ENCODE measurements at places on chromosomes 4 and X.
A peak's percentile ranks its signal among the peaks of the same experiment; 100 is the strongest.

- no peak for DNase-seq
These were observed 54.8 kb upstream of the RBMXL3 start for GRCh38 chrX:115134382-115134781.

- no peak for DNase-seq
These were observed 18.5 kb downstream of the OTUD5 start for GRCh38 chrX:48938721-48939425.

- DNase-seq = peak; percentile 92
These were observed 174.5 kb downstream of the SMIM20 start for GRCh38 chr4:26088433-26088928.

GRCh38 chr4:3661989-3662388 is 104.2 kb upstream of the ADRA2C start:
- no peak for DNase-seq

DNA sequence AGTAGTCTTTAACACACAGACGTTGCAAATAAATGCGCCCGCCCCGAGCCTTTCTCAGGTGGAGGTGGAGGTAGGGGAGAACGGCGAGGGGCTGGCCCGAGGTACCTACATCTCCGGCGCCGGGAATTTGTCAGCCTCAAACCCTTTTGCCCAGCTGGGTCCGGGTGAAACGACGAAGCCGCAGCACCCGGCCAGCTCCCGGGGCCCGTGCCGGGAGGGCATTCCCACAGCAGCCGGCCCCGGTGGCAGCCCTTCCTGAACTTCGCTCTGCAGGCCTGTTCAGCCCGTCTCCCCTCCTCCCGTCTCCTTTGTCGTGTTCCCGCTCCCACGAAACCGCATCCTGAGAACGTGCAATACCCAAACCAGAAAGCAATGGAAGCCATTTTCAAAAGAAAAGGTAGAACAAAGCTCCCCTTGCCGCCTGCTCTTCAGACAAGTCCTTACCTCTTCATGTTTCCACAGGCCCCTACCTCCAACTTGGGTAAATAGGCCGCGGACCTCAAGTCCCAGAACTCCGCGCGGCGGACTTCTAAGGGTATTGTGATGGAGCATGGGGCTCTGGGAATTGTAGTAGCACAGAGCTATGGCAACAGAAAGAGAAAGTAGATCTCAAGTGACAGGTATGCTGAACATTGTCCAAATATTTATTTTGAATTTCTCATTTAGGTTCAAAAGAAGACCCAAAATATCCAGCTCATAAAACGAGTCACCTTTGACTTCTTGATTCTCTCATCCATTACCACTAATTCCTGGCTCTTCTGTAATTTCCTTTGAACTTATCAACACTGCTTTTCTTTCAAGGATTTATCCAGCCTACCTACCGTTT is at the start of gene RBM41:
RBM41 (minus strand) TSS at position 501 of the 826 bp plus-strand sequence; CDS start at position 452, 49 bp downstream.
- DNase-seq = peak; percentile 73

GRCh38 chr4:41573502-41574001 is 35.6 kb downstream of the LIMCH1 start:
- no peak for DNase-seq

GRCh38 chrX:13094374-13094773 is 50.0 kb upstream of the FAM9C start:
- DNase-seq = no peak

DNA sequence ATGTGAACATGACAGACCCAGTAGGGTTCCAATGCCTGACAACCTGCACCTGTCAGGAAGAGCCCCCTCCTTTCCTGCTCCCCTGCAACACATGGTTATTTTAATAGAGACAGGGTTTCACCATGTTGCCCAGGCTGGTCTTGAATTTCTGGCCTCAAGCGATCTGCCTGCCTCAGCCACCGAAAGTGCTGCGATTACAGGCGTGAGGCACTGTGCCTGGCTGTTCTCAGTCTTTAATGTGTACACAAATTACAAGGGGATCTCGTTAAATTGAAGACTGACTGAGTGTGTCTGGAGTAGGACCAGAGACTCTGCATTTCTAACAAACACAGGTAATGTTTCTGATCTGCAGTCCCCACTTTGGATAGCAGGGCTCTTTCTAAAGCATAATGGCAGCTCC is 55.4 kb downstream of the NPNT start:
- no peak for DNase-seq

GRCh38 chr4:32607978-32608377 is 1887.8 kb downstream of the PCDH7 start:
- DNase-seq = no peak

DNA sequence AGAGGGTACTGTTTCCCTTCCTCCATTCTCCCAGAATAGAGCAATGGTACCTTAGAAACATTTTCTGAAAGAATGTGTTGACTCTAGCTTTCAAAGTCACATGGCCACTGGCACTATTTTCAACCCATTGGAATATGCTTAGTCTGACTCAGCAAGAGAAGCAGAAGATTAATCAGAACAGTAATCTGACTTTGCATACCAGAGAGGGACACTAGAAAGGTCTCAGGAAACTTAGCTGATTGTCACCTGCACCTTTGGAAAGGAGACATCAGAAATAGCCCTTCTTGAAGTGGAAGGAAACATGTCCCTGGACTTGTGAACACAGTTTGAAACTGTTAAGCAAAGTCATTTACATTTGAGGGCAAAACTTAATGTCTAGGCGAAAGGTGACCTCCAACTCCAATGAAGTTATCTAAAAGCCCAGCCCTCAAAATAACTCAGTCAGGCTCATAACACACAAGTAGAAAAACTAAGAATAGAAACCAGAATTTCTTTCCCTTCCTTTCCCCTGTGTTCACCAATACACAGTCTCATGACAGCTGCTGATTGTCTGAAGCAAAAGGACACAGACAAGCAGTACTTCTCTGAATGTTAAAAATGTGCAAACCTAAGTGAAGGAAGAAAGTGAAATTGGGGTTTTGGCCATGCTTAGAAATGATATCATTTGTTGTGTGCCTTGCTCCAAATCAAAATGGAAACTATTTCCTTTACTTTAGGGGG is 270.8 kb downstream of the GRIA3 start:
- no peak for DNase-seq

GRCh38 chr4:25638221-25638601 is 17.4 kb upstream of the SLC34A2 start:
- DNase-seq = no peak

DNA sequence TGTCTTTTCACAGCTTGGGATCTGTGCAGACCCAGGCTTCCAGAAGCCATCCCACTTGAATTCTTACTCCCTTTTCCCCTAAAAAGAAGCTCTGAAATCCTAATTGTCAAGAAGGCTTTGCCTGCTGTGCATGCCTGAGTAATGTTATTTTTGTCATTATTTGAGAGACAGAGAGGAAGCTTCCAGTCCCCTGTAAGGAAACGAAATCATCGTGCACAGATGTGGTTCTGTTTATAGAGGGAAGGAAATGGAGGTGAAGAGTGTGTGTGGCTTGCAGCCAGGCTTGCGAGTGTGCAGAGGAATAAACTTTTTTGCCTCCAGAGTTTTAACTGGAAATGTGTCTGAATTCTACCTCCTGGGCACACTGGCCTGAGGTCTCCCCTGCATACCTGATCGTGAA is 70.2 kb downstream of the TBL1X start:
- DNase-seq = no peak

- DNase-seq = no peak
These were observed 329.7 kb downstream of the GPAT3 start for GRCh38 chr4:83865417-83866150.

DNA sequence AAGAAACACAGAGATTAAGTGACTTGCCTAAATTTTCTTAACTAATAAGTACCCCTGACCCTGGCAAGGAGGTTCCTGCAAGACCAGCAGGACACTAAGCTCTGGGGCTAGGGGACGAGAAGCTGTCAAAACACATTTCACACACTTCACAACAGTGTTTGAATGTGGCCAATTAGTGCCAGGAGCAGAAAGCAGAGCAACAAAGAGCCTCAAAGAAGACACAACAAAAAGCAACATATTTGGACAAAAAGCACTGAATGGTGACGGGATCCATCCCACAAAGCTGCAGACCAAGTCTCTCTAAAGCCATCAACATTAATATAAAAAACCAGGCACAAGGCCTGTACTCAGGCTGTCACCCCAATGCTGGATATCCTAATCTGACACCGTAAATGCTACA is 361.9 kb upstream of the RASGEF1B start:
- DNase-seq = no peak

- DNase-seq = no peak
These were observed 69.4 kb downstream of the RWDD4 start for GRCh38 chr4:183589461-183590099.

DNA sequence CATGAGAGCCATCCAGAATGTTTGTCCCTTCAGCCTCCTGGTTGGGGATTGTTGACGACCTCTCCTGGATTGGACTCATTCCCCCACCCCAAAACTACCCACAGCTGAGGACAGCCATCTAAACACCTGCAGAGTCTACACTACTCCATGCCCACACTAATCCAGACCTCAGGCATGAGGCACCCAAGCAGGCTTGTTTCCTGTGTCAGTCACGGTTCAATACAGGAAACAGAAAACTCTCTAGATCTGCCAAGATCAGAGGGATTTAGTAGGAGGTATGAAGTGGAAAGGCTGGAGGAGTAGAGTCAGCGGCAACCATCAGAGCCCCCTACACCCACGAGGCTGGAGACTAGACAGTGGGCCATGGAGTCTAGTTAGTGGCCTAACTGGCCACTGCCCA is 37.7 kb downstream of the HAND2 start:
- DNase-seq = no peak

GRCh38 chr4:152248347-152248746 is 287.5 kb downstream of the FBXW7 start:
- DNase-seq = no peak

GRCh38 chr4:124044867-124045266 is 648.3 kb downstream of the SPRY1 start:
- no peak for DNase-seq
